ENCODE measurements at places on chromosomes 13 and 19. TPM values are rescaled to one million over a fixed set of nuclear protein-coding genes. Genes with fewer than 3 reads are reported as not detected.

The CNFN gene
- total RNA-seq = not detected

The PTPRS gene
- total RNA-seq = 0.09 TPM

The MAMSTR gene
- total RNA-seq = 1.4 TPM

The RGCC gene
- 113 TPM for total RNA-seq

The PSPC1 gene
- 73.3 TPM for total RNA-seq
